ENCODE measurements at places on chromosomes 1 and 21. TPM values are rescaled to one million over a fixed set of nuclear protein-coding genes. Genes with fewer than 3 reads are reported as not detected.

Gene DPT
- polyA plus RNA-seq, result 7.7 TPM

GRCh38 chr1:17734609-17735008 lies 20.5 kb upstream of the ACTL8 start:
- no peak for DNase-seq

GRCh38 chr1:69852151-69852550 lies 284.4 kb downstream of the LRRC7 start:
- no peak for DNase-seq

DNA sequence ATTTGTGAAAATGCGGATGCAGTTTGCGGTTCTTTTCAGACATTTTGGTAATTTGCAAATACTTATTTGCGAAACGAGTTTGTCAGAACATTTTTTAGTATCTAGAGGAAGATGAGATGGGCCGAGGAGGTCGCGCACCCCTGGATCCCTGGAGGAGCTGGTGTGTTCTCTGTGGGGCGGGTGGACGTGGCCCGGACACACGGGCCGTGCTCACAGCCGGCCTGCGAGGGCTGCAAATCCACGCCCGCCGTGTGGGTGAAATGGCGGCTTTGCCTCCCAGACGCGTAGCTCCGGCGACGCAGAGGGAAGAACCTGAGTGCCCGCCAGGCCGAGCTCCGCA lies 9.3 kb upstream of the TTLL10 start:
- DNase-seq, result no peak

Gene F5
- polyA plus RNA-seq, result not detected

DNA sequence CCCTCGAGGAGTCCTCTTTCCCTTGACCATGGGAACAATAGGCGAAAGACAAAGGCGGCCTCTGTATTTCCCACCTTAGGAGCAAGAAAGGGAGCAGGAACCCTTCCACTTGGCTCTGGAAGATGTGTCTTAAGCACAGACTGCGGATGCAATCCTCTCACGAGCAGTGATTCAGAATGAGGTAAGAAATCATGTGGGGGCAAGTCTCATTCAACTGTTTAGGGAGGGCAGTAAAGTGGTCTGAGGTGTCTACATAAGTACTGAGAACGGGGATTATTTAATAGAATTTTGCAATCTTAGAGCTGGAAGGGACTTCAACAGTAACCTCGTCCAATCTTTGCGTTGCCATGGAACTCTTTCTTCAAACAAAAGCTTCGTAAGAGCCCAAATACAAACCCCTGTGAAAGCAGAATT lies 1.6 kb upstream of the DYRK3 start:
- DNase-seq, result peak; percentile 92

DNA sequence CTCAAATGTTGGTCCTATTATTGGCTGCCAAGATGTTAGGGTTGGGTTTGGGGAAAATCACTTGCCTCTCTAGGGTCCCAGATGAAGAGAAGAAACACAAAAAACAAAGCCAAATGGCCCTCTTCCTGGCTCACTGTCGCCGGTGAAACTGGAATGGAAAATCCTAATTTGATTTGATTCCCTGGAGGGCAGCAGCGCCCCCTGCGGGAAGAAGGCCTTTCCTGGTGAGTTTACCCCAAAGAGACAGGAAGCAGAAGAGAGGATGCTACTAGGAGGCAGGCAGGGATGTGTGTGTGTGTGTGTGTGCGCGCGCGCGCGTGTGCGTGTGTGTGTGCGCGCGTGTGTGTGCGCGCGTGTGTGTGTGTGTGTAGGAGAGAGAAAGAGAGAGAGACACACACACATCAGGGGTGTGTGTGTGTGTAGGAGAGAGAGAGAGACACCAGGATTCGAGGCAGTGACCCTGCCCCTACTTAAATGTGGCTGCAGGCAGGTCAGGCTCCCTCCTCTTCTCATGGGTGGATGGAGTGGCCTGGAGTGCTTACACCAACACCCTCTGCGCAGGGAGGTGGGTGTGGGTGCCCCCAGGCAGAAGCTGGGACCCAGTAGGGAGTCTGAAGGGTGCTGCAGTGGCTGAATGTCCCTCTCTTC lies 3.1 kb upstream of the SELENON start:
- peak; percentile 79 for DNase-seq

Gene TNFRSF8
- polyA plus RNA-seq, result 0.15 TPM

Gene VTCN1
- polyA plus RNA-seq, result not detected

GRCh38 chr1:66947267-66947666 lies 22.5 kb downstream of the MIER1 start:
- no peak for DNase-seq

DNA sequence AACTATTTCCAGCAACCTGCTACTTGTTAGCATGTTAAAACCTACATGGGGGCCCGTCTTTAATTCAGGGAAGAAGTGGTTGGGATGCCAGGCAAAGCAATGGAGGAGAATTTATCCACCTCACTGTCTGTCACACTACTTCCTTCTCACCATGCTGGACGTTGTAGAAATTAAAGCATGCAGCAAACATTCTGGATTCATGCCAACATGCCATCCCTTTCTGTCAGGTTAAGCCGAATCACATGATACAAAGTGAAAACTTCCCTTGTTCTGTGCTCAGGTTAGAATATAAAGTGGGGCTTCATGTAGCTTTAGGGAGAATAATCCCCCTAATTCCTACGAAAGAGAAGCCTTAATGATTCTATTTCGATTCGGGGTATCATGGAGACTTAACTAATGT lies 95.5 kb downstream of the ERG start:
- no peak for DNase-seq

Gene LYST
- polyA plus RNA-seq, result 6.1 TPM

Gene MNDA
- polyA plus RNA-seq, result not detected

Gene NR0B2
- not detected for polyA plus RNA-seq

Gene TSPAN1
- 0.94 TPM for polyA plus RNA-seq

GRCh38 chr1:59361766-59362165 lies 64.9 kb downstream of the FGGY start:
- peak; percentile 66 for DNase-seq

Gene AUNIP
- 3.4 TPM for polyA plus RNA-seq

- peak; percentile 83 for DNase-seq
Observed at GRCh38 chr21:45167796-45168222, 93.4 kb downstream of the ADARB1 start.

Gene SEC22B
- polyA plus RNA-seq, result 52.7 TPM

DNA sequence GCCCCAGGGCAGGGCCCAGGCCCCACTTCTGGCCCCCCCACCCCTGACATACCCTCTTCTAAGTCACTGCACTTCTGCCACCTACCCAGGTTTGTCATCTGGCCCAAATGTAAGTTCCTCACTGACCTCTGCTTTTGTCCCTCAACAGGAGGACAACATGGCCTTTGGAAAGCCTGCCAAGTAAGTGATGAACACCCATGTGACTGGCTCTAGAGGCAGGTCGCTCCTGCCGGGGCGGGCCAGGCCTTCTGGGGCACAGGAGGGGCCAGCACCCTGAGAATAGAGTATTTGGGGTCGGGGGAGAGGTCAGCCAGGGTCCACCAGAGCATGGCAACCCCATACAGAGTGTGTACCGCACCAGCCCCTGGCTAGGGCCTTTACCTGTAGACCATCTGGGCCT lies 9.9 kb upstream of the SYTL1 start:
- no peak for DNase-seq

DNA sequence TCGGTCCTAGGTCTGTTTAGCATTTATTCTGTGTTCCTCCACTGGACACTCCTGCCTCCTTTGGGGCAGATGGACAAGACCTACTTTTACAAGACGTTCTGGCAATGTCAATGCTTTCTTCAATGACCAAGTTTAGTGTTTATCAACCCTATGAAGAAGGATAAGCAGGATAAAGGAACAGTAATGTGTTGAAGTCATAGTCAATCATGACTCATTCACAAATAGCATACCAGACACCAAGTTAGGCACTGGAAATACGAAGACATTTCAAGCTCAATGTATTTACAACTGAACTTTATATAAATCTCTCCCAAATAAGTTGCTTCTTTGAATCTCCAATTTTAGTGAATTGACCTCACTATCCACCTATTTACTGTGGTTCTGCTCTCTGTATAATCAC lies 4.8 kb upstream of the SLC35D1 start:
- DNase-seq, result peak; percentile 56

DNA sequence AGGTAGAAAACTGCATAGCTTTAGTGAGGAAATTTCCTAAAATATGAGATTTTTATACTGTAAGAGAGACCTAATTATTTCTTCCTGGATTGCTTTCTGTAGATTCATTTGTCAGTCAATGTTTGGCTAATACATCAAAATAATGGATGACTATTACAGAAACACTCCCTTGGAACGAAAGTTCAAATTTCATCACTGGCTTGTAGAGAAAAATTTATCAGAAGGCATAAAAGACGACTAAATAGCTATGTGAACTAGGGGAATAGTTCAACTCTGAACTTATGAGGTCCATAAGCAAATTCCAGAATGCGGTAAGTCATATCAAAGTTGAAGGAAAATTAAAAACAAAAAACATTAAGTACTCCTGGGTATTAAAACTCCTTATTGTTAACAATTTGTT lies 36.0 kb downstream of the WNT2B start:
- DNase-seq, result peak; percentile 66

DNA sequence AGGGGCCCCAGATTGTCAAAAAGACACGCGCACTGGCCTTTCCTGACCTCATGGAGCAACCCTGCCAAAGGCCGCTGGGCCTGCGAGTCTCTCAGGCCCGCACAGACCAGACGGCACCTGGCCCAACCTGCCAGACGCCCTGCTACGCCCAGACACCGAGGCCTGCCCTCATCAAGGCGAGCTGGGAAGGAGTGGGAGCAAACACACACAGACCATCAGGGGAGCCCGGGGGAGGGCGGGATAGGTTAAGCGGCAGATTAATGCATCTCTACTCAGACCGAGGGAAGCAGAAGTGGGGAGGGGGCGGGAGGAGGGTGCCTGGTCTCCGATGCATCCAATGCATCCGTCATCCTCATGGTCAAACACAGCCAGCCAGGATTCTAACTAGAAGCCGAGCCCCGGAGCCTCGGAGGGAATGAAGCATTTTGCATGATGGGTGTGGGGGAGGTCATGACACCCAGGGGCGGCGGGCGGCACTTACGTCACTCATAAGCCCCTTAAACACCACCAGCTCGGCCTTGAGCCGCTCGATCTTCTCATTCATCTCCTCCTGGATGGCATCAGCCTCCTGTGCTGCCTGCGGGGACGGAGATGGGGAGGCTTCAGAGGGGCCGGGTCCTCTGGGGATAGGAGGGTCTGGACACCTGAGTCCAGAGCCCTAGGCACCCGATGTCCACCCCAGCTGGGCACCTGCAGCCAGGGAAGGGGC lies 17.0 kb upstream of the ALDH4A1 start:
- no peak for DNase-seq

DNA sequence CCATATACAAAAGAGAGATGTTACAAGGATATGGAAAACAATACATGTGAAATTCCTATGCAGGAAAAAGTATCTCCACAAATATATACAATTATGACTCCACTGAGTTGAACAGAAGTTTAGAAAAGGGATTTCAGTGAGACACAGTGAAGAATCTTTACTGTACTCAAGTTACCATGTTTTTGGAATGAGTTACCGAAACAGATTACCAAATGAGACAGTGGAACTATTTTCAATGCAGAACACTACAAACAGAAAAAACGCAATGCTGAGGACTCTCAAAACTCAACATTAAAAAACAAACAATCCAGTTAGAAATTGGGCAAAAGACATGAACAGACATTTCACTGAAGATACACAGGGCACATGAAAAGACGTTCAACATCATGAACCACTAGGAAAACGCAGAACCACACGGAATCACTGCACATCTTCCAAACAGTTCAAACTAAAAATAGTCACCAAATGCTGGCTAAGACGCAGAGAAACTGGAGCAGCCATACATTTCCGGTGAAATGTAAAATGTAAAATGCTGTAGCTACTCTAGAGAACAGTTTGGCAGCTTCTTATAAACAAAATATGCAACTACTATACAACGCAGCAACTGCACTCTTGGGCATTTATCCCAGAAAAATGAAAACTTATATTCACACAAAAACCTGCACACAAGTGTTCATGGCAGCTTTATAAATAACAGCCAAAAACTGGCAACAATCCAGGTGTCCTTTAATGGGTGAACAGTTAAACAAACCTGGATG lies 118.7 kb downstream of the UBR4 start:
- peak; percentile 93 for DNase-seq

DNA sequence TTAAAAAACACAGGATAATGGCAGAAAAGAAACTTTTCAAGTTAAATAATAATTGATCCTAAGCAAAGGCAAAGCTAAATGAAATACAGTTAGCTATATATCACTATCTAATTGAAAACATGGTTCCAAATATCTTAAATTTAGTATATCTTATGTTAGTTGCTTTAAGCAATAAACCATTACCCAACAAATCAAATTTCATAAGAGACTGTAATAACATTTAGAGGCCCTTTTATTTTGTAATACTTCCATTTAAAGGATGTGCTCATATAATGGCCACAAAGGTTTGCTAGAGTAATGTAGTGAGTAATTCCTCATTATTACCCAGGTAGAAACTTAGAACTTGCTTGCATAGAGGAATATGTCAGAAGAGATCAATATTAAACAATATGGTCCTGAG lies 32.3 kb downstream of the RPL5 start:
- no peak for DNase-seq

Gene ACTL8
- 0.06 TPM for polyA plus RNA-seq

DNA sequence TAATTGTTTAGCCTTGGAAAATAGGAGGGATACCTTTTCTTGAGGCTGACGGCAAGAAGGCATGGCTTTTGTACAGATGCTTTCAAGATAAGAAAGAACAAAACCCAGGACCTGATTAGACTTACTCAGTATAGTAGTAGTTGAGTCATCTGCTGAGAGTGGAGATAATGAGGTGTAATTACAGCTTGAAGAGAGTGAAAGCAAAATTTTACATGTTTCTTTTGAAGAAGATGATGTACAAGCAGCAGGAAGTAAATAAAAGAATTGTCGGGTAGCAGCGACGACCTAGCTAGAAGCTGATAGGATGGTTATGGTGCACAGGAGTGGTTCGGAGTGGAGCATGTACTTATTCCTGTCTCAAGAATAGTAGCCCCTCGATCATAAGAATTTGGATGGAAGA lies 6.6 kb downstream of the ANGPTL1 start:
- DNase-seq, result peak; percentile 13

DNA sequence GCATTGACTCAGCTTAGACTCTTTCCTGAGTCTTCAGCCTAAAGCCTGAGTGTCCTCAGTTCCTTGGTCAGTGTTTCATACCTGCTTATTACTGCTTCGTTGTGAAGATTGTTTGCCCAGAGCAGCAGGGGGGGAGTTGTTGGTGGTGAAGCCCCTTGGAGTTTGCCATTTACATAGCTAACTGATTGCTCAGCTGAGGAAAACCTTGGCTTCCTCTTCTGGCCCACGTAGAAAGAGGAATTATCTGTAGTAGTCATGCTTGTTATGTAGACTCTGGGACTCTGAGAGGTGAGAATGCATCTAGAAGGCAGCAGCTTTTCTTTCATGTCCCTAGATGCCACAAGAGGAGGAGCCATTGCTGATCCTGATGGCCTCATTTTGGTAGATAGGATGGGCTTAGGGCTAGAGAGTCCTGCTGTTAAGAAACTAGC lies 125.9 kb downstream of the MAST2 start:
- peak; percentile 44 for DNase-seq
